ENCODE measurements at places on chromosomes 3 and 15. TPM values are rescaled to one million over a fixed set of nuclear protein-coding genes. Genes with fewer than 3 reads are reported as not detected.

CFAP100 gene
- total RNA-seq, result not detected

ALG1L2 gene
- not detected for total RNA-seq

PSTPIP1 gene
- total RNA-seq, result 35.2 TPM

GYG1 gene
- total RNA-seq, result 33.9 TPM

THUMPD3 gene
- total RNA-seq, result 13.8 TPM
